Activated T-cell treated with anti-CD3 and anti-CD28 coated beads for 4 hours (primary cell): ENCODE measurements at places on chromosomes 6 and 20.

DNA sequence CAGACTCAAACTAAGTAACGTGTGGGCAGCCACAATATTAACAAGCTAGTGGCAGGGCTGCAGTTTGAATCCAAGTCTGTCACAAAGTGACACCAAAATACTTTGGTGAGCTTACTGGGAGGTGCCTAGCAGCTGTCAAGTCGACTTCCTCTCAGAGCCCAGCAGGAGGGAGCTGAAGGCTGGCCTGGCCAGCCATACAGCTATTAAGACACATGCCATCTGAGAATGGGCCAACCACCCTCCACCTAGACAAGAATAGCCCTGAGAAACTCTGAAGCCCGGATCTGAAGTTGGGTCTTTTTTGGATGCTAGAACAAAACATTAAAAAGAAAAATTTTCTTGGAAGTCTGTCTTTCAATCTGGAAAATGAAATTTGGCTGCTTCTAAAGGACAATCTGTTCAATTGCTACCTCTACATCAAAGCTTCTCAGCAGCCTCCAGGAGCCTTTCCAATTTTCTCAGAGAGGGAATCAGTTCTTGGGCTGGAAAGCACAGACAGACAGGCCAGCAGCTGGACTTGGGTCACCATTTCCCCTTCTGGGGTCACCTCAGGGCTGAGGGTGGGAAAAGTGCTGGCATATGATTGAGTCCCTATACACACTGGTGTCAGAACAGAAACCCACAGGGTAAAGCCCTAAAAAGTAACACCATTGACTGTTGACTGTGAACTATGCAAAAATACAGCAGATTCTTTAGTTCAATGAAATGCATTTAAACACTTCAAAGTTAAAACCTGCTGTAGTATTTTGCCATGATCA lies 42.9 kb downstream of the UQCC1 start:
- DNase-seq = no peak

DNA sequence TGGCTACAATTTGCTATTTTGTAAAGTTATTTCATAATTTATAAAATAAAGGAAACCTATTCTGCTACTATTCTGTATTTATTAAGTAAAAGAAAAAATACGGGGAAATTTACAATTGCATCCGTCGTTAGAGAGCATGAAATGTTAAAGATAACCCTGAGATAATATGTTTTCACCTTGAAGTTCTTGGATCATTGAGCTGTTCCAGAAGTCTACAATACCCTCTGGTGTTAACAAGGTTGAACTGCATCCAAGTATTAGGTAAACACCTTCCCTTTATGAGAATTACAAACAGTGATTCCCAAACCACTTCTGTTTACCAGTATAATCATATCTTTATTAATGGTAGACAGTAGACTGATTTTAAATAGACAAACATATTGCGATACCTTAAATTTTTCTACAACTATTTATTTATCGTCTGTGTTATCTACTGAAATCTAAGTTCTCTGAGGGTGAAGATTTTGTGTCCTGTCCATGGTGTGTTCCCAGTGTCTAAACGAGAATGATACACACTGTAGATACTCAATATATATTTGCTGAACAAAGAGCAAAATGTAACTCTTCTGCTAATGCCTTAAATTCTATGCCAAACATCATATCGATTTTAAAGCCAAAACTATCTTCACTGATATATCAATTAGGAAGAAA lies 28.2 kb downstream of the TBC1D32 start:
- DNase-seq = no peak

- DNase-seq = no peak
Measured at GRCh38 chr20:36320898-36321695, 15.0 kb downstream of the DLGAP4 start.

GRCh38 chr6:138692978-138693909 lies 80.3 kb upstream of the CCDC28A start:
- peak; percentile 2 for DNase-seq

DNA sequence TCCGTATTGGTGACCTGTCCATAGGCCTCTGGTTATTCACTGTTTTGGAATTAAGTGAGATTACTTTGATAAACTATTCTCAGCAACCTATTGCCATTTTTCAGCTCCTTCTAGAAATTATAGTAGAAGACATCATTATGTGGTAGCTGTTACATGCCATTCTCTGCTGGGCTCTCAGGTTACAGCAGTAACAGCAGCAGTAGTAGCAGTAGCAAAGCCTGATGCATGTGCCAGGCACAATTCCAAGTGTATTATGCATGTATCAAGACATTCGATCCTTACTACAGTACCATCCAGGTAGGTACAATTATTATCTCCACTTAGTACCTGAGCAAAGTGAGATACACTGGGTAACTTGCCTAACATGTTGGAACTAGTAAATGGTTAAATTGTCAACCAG lies 74.3 kb downstream of the RPS12 start:
- DNase-seq = no peak

DNA sequence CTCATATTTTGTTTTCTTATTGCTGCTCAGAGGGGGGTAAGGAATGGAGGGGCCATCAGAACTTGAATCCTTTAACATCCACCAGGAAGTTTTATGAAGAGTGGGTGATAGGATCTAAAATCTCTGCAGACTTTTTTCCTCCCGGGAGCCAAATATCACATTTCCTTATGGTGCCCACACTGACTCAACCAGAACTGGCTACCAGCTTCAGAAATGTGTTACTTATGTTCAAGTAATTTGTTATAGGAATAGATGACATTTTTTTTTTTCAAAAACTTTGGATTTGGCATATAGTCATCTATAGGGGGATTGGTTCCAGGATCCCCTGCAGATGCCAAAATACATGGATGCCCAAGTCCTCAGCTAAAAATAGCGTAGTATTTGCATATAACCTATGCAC lies 18.4 kb downstream of the LHFPL5 start:
- no peak for DNase-seq

- DNase-seq = no peak
Measured at GRCh38 chr6:50979171-50979525, 160.5 kb downstream of the TFAP2B start.

- DNase-seq = no peak
Measured at GRCh38 chr6:32113386-32114352, 4.5 kb upstream of the TNXB start.

GRCh38 chr6:28537065-28537464 lies 11.4 kb downstream of the GPX5 start:
- no peak for DNase-seq

- DNase-seq = no peak
Measured at GRCh38 chr6:11143394-11144371, 32.2 kb upstream of the ERVFRD-1 start.

DNA sequence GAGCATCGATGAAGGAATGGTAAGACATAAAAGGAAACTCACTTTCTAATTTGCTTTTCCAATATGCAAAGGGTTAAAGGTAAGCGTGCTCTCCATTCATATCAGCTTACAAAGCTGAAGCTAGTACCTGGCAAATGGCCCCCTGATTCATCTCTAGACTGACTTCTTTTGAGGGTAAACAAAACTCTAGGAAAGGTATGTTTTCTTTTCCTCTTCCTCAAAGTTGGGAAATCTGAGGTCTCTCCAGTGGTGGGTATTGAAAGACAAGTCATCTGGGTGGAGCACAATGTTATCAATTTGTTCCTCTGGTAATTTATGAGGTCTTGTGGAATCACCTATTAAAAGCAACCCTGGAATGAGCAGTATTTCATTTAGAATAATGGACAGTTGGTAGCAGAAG lies 7.9 kb upstream of the FBXO30 start:
- DNase-seq = no peak

DNA sequence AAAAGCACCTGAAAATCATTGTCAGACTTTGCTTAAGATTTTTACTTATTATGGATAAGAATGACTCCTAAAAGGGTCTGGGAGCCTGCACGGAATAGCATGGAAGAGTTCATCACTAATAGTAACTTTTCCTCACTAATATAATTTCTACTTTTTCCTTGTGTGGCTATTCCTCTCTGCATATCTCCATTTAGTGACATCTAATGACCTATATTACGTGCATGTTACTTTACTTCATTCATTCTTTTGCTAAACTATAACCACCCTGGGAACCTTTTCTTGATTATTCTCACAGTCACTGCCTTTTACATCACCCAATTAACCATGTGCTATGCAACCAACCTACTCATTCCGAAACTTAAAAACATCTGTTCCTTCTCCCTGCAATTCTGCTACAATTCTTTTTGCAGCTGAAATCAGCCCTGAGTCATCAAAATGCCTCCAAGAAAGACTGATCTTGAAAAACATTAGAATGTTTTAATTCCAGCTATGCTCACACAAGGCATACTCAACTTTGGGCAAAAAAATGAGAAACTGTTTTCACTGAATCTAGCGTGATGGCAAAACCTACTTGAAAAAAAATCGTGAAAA lies 313.3 kb downstream of the RNGTT start:
- DNase-seq = no peak

DNA sequence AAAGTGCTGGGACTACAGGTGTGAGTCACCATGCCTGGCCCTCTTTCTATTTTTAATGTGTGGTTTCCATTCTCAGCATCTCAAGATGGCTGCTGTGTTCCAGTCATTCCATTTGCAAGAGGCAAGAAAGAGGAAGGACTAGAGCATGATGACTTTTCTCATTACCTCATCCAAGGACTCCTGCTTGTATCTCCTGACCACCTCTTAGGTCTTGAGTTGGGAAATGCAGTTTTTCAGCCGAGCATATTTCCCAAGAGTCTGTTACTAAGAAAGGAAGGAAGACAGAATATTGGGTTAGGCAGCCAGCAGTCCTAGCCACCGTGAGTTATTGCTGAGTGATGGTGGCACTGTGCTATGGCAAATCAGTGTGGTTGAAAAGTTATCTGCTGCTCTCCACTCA lies 108.4 kb upstream of the INSM1 start:
- no peak for DNase-seq

DNA sequence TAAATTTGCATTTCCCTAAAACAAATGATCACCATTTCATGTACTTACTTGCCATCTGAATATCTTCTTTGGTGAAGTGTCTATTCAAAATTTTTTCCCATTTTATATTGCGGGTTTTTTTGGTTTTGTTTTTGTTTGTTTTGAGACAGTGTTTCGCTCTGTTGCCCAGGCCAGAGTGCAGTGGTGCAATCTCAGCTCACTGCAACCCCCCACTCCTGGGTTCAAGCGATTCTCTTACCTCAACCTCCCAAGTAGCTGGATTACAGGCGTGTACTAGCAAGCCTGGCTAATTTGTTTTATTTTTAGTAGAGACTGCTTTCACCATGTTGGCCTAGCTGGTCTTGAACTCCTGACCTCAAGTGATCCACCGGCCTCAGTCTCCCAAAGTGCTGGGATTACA lies 9.1 kb upstream of the REPS1 start:
- DNase-seq = no peak

DNA sequence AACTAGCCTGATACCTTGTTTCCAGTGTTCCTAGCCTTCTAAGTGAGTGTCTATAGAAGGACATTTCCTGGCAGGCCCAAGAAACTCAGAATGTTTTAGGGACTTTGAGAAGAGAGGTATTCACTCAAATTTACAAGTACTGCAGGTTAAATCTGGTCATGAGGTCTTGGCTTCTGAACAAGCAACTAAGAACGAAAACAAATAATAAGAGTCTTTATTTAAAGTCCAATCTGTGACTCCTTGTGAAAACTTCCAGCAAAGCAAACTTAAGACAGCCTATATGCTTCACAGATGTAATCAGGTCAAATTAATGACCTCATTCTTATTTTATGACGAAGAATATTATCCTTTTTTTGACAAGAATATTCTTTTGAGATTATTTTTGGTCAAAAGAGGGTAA lies 79.4 kb upstream of the PRSS16 start:
- no peak for DNase-seq

DNA sequence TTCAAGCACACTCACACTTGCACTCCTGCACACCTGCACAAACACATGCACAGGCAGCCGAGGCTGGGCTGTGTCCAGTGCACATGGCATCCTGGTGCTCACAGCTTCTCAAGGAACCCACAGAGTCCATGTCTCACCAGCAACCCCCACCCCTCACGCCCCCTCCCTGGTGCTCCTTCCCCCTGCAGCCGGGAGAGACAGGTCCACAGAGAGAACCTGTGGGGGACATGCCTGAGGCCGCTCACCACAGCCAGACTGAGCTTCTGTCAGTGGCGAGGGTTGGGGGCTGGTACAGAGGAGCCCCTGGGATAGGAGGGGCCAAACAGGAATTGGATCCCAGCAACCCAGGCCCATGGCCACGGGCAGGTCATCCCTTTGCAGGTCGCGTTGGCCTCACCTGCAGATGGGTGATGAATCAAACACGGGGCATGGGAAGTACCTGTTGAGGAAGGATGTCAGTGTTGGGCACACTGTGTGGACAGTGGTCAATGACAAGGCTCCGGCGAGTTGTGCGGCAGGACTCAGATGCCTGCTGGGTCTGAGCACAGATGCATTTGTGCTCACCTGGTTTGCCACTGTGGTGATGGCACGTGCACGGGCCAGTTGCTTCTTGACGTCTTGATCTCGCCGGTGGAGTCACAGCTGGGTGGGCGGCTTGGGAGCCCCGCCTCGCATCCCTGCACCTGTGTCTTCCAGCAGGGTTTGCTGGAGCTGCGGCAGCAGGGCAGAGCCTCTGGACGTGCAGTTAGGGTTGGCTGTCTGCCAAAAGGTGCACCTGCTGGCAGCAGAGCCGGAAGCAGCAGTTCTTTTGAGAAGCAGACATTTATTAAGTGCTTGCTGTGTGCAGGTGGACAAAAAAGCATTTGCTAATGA lies 113.0 kb downstream of the ERMARD start:
- no peak for DNase-seq

DNA sequence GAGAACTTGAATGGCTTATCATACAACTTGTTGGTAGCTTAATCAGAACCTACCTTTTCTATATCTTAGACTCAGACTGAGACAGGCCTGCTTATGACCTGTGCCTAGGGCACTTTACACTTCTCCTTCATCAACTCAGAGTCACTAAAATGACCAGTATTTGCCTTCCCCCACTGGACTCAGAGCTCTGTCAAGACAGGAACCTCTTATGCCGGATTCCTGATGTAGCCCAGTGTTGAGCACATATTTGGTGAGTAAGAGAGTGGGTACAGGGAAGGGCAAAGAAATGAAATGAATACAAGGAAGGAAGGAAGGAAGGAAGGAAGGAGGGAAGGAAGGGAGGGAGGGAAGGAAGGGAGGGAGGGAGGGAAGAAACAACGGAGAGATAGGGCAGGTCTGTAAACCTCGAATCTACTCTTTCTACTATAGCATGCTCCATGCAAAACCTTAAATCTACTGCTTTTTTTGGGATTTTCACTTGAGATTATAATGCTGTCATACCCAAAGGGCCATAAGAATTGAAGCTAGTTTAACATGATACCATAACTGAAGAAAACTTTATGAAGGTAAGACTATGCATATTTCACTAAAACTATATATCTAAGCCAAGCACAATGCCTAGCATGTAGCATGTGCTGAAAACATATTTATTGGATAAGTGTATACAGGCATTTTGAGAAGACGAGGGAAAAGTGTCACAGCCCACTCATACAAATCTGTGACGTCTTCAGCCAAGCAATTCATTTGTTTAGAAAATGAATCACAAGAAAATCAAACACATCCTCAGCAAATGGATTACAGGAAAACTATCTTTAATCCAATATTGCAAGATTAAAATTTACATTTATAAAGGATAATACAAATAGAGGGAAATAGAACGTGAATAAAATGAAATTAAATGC lies 89.9 kb downstream of the RFX6 start:
- no peak for DNase-seq

GRCh38 chr6:149221774-149222070 lies 95.8 kb upstream of the TAB2 start:
- DNase-seq = no peak

GRCh38 chr6:16007146-16007545 lies 121.7 kb upstream of the MYLIP start:
- DNase-seq = no peak
